ENCODE measurements at places on chromosomes 1 and 21.

- no peak for DNase-seq
Measured at GRCh38 chr1:211606914-211607753, 28.2 kb upstream of the SLC30A1 start.

GRCh38 chr1:46594063-46594462 is 10.0 kb downstream of the MKNK1 start:
- no peak for DNase-seq

GRCh38 chr1:220516014-220516721 is 11.8 kb upstream of the MARK1 start:
- DNase-seq, result no peak

GRCh38 chr21:43342301-43342881 is 84.5 kb downstream of the SIK1 start:
- no peak for DNase-seq

DNA sequence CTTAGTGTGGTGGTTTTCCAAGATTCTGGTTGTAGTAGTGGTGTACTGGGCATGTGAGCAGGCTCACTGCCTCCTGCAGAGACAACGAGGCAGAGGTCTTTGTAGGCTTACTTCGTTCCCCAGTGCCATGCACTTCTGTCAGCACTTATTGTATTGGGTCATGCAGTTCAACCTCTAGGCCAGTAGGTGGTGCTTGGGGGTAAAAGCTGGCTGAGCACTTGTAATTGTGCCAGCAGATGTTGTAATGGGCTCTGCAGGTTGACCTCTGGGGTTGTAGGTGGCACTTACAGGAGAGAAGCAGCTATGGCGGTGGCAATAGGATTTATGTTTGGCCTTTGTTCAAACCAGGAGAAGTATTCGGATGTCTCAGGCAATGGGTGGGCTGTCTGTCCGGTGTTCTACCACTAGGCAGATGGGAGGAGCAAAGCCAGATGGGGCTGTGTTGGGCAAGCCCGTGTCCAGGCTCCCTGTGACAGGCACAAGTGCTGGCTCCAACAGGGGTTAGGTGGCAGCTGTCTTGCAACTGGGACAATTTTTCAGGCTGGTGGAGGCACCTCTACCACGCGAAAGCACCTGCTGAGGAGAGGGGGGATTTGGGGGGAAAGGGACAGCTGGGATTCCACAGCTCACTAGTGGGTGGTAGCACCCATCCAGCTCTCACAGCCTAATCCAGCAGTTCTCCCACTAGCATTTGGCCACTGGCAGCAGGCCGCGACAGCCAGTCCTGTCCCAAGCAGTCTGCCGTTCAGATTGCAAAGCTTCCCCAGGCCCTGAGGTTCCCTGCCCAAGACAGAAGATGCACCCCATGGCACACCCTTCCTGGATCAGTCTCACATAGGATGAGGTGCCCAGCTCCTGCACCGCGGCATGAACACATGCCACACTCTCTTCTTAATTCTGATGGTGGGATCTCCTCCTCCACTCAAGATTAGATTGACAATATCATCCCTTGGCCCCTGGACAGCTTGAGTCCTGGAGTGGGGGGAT is 274.5 kb downstream of the CTH start:
- DNase-seq, result no peak

DNA sequence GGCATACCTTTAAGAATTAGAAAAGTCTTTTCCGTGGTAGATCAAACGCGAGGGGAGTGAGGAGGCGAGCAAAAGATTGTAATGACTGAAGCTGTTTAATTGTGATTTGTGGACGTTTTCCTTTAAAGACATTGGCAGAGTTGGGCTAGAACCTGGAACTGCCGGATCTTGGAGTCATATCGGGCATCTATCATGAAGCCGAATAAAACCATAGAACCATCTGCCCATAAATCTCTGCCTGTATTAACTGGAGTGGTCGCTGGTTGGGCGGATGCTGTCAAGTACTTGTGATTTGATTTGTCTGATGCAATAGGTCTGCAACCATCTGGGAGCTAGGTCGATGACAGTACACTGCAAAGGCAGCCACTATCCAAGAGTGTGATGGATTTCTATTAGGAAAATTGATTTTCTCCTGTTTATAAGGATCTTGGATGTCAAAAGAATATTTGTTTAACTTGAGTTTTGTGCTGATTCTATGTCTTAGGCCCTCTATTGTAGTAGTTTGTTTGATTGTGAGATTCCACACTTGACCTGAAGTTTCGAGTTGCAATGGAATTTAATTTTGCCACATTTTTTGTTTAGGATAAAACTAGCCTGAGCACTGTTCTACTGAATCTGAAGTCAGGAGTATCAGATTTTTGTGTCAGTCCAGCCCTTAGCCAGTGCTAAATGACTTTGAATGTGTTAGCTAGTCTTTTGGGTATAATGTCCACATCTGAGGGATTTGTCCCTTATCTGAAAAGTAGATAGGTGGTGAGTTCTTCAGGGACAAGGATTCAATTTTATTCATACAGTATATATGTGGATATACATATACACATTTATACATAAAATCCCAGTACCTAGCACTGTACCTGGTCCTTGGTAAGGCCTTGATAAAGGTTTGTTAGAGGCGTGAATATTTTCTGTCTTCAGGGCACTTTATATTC is 1.2 kb downstream of the SARS1 start:
- DNase-seq, result no peak

DNA sequence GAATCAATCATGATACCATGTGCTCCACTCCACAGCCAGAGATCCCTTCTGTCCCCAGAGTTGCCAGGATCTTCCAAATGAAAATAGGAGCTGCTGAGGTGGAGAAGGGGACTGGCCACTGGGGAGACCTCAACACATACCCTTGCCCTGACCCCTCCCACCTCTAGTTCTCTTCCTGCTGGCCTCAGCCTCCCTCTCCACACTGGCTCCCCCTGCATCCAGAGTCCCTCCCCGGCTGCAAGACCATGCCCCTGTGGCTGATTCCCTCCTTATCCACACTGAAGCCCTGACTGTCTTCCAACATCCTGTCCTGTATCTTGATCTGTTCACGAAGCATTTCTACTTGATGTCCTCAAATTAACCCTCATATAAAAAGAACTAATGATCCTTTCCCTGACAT is 21.1 kb upstream of the CDK18 start:
- no peak for DNase-seq

DNA sequence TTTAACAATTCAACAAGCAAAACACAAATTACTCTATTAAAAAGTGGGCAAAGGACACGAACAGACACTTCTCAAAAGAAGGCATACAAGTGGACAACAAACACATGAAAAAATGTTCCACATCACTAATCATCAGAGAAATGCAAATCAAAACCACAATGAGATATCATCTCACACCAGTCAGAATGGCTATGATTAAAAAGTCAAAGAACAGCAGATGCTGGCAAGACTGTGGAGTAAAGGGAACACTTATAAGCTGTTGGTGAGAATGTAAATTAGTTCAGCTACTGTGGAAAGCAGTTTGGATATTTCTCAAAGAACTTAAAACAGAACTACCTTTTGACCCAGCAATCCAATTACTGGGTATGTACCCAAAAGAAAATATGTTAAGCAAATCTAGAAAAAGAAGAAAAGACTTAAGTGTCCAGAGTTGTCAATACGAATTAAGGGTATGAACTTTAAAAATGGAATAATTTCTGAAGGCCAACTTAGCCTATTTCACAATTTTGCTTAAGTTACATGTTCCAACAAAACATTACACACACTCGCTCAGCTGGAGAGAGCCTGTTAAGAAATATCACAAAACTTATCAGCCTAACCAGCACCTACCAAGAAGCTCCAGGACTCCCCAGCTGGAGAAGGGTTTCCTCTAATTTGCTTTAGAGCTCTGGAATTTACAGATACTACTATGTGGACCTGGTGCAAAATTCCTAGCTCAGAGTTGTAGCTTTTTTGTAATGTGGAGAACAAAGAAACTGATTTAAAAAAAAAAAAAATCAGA is 232.1 kb downstream of the DUSP10 start:
- no peak for DNase-seq

- peak; percentile 79 for DNase-seq
Measured at GRCh38 chr1:15834406-15835204, 12.9 kb upstream of the SPEN start.

- no peak for DNase-seq
Measured at GRCh38 chr1:14986168-14986567, 167.4 kb upstream of the TMEM51 start.

GRCh38 chr21:34995979-34996303 is 53.2 kb downstream of the RUNX1 start:
- no peak for DNase-seq

- DNase-seq, result no peak
Measured at GRCh38 chr1:95407131-95407885, 173.3 kb downstream of the RWDD3 start.

- DNase-seq, result no peak
Measured at GRCh38 chr1:17122521-17123164, 3.4 kb upstream of the PADI2 start.

GRCh38 chr1:101964708-101965107 is 32.0 kb downstream of the OLFM3 start:
- DNase-seq, result no peak

- no peak for DNase-seq
Measured at GRCh38 chr1:41762777-41763176, 155.9 kb downstream of the HIVEP3 start.

All from stimulated activated CD4-positive, alpha-beta T cell treated with anti-CD3 and anti-CD28 coated beads, Interleukin-1b, Interleukin-23, amount 100 ng/mL, for 1 hour (primary cell).